NCI-H1694 treated with DMSO at 0.1 percent for 48 hours (cell line): ENCODE measurements at places on chromosomes 3 and 15.
A peak's percentile ranks its signal among the peaks of the same experiment; 100 is the strongest.

- DNase-seq: no peak
Measured at GRCh38 chr3:173103469-173103868, 37.6 kb downstream of the SPATA16 start.

DNA sequence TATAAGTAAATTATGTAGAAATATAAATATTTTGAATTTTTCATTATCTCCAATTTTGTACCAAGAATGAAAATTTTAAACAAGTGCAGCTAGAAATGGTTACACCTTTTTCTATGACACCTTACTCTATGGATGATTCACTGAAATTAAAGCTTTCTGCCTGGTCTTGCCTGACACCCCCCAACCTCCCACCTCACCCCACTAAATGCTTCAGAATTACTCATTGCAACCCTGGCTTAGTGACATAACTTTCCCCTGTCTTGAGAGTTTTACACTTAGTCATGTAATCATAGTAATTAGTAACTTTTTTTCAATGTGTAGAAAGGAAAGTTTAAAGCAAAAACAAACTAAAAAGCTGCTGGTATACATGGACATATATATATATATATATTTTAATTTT lies 42.0 kb upstream of the MEIS2 start:
- no peak for DNase-seq

GRCh38 chr3:189270248-189270832 lies 98.6 kb downstream of the TPRG1 start:
- DNase-seq: peak; percentile 79

- DNase-seq: no peak
Measured at GRCh38 chr3:35635407-35635806, 3.9 kb upstream of the ARPP21 start.

- no peak for DNase-seq
Measured at GRCh38 chr3:148101061-148101460, 596.6 kb upstream of the AGTR1 start.

DNA sequence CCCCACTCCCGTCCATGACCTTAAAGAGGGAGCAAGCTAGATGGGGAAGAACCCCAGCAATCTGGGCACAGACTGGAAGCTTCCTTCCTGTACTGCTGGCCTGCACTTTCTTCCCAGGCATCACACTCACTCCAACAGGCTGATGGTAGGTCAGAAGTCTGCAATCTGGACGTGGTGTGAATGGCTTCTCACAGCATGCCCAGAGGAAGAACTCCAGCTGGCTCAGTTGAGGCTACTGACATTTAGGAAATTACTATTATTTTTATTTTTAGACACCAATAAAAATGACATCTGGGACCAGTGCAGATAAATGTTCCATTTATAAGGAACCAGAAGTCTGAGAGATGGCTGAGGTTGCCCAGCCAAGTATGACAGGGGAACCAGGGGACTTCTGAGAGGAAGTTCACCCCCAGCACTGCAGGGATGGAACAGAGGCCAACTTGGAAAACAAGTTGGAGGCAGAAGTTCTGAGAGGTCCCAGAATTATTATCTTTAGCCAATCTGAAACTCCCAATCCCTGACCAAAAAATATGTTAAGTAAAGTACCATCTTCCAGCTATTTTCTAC lies 163.8 kb upstream of the CTNNB1 start:
- no peak for DNase-seq

- no peak for DNase-seq
Measured at GRCh38 chr15:20646529-20647142, 105.0 kb upstream of the GOLGA6L6 start.

DNA sequence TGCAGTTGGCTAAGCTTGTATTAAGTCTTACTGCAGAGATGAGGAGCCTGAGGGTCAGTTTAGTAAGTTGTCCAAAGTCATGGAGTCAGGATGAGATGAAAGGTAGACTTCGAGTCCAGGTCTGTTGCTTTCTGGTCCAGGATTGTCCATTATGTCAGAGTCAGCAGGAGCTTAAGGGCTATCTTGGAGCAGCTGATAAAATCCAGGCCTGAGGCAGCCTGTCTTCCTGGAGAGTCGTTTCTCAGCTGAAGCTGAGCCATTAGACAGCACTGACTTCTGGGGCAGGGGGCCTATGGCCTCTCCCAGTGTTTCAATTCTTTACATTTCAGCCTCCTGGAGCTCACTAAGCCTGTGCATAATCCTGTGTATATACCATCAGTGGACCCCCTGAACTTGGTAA lies 219.5 kb upstream of the GAP43 start:
- no peak for DNase-seq
